ENCODE measurements at places on chromosomes 6 and 20.

DNA sequence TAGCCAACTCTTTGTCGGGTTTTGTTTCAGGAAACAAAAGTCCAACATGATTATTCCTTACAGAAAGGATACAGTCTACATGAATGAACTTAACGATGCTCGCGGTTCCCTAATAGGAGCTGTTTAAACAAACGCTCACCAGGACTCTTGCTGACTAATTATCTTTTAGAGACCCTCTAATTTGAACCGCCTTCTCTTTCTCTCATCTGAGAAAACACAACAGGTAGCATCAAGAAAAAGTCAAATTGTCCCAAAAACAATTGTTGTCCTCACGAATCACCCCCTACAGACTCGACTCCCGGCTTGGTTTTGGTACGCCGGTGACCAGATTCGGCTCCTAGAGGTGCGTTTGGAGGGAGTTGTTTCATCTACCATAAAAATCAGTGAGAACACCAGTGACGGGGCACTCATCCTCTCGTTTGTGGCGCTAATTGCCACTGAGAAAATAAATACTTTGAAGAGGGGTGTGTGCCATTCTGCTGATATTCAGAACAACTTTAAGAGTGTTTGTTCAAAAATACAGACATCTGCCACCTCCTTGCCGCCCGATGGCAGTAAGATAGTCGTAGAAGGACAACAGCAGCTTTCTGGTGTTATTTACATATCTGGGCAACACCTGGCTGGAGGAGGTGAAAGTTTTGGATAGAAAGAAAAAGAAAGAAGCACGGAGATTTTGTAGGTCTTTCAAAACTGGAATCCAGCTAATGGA lies 1.1 kb upstream of the SIM1 start:
- DNase-seq, result no peak

- peak; percentile 23 for DNase-seq
These were observed 8.3 kb downstream of the CD109 start for GRCh38 chr6:73704260-73704659.

DNA sequence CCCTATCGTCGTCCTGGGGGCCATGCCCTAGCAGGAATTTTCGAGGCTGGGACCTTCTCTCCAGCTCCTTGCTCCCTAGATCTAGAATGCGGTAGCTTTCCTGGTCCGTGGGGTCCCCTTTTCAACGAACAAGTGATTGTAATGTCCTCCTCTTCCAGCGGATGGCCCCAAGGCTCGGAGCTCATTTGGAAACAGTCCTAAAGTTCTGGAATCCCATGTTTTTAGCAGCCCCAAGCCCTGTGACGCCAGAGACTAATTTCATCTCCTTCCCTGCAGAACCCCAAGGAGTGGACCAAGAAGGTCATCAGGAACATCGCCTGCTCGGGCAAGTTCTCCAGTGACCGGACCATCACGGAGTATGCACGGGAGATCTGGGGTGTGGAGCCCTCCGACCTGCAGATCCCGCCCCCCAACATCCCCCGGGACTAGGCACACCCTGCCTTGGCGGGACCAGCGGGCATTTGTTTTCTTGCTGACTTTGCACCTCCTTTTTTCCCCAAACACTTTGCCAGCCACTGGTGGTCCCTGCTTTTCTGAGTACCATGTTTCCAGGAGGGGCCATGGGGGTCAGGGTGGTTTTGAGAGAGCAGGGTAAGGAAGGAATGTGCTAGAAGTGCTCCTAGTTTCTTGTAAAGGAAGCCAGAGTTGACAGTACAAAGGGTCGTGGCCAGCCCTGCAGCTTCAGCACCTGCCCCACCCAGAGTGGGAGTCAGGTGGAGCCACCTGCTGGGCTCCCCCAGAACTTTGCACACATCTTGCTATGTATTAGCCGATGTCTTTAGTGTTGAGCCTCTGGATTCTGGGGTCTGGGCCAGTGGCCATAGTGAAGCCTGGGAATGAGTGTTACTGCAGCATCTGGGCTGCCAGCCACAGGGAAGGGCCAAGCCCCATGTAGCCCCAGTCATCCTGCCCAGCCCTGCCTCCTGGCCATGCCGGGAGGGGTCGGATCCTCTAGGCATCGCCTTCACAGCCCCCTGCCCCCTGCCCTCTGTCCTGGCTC lies 48.5 kb downstream of the PYGB start:
- DNase-seq, result no peak

DNA sequence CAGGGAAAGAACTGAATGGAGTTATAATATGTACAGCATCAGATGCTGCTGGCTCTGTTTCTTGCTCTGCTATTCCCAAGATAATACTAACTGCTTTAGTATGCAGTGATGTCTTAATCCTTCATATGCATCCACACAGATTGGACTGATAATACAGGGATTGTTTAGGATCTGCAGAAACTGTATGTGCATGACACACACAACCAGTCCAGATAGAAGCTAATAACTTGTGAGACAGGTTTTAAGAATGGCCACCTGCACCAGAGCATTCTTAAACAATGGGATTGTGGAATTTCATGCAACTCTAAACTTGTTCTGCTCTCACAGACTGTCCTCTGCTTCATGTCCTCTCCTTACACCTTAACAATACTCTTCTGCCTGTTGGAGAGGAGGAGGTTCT lies 90.9 kb downstream of the SPTLC3 start:
- no peak for DNase-seq

GRCh38 chr6:35085359-35086281 lies 55.5 kb downstream of the TCP11 start:
- DNase-seq, result no peak

DNA sequence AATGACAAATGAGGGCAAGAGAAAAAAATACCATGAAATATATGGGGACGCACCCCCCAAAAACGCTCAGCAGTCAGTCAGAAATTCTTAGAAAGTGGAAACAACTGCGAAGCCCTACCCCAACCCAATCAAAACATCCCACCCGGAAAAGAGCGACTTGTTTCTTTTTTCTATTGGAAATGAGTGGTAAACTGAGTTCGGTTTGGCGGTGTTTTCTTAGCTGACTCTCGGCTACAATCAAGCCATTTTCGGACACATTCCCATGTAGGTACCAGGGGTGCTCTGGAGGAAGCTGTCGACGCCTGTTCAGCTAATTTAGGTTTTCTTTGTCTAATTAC lies 1.9 kb upstream of the FOXF2 start:
- no peak for DNase-seq

GRCh38 chr6:100266494-100267401 lies 198.0 kb downstream of the SIM1 start:
- DNase-seq, result no peak

Data from activated T-cell treated with anti-CD3 and anti-CD28 coated beads for 24 hours (primary cell).